ENCODE measurements at places on chromosomes 13 and 19.

- no peak for DNase-seq
Measured at GRCh38 chr19:30314056-30314804, 58.0 kb upstream of the ZNF536 start.

DNA sequence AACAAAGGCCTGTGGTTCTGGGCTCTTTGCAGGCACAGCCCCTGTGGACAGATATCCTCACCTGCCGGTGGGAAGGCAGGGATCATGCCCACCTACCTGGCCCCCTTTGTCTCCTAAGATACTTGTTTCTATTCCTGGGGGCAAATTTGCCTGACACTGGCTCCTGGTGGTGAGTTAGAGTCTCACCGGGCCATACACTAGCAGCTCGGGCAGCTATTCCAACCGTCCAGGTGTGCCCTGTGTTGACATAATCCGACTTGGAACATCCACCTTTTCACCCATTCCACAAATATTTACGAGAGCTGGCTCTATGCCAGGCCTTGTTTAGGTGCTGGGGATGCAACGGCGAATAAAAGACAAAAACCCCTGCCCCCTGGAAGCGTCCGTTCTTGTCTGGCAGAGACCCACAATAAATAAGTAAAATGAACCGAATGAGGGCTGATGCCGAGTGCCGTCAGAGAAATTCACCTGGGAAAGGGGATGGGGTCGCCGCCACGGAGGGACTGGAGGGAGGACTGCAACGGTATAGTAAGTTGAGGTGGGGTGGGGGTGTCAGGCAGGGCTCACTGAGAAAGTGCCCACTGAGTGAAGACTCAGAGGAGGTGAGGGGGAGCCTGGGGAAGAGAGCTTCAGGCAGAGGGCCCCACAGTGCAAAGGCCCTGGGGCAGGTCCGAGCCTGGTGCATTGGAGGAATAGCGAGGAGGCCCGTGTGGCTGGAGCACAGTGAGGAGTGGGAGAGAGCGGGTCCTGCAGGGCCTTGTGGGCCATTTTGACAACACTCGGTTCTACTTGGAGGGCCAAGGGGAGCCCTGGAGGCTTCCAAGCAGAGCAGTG is 43.2 kb upstream of the RANBP3 start:
- no peak for DNase-seq

GRCh38 chr13:26132756-26133155 is 80.9 kb upstream of the SHISA2 start:
- DNase-seq: no peak

- DNase-seq: no peak
Measured at GRCh38 chr19:16045893-16046292, 30.4 kb upstream of the TPM4 start.

DNA sequence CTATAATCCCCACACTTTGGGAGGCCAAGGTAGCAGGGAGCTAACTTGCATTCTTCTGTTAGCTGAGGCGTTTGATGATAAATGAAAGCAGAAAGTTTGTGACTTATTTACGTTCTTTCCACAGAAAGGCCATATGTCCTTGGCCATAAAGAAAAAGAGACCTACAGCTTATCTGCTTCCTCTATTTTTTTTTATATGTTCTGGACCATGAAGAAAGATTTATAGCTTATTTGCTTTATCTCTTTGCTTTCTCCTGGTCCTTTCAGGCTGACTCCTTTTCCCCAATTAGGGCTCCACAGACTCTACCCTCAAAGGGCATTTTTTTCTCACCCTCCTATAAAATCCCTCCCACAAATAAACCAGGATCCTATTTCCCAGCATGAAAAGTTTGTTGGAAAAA is 1.5 kb upstream of the ZNF616 start:
- DNase-seq: no peak

DNA sequence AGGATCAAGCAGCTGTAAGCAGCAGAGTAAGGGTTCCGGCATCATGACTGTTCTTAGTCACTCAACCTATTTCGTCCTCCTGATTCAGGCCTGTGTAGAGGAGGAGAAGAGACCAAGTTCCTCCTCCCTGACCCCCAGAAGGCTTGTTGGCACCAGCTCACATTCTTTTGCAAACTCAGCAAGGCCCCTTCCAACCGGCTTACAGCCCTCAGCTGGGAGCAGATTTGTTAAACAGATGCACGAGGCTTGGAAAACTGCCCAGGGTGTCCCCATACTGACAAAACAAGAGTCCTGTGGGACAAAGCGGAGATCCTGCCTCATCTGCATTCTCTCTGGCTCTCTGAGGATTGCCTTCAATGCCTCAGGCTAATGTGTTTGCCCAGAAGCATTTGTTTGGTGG is 113.2 kb upstream of the SOX21 start:
- peak; percentile 57 for DNase-seq

DNA sequence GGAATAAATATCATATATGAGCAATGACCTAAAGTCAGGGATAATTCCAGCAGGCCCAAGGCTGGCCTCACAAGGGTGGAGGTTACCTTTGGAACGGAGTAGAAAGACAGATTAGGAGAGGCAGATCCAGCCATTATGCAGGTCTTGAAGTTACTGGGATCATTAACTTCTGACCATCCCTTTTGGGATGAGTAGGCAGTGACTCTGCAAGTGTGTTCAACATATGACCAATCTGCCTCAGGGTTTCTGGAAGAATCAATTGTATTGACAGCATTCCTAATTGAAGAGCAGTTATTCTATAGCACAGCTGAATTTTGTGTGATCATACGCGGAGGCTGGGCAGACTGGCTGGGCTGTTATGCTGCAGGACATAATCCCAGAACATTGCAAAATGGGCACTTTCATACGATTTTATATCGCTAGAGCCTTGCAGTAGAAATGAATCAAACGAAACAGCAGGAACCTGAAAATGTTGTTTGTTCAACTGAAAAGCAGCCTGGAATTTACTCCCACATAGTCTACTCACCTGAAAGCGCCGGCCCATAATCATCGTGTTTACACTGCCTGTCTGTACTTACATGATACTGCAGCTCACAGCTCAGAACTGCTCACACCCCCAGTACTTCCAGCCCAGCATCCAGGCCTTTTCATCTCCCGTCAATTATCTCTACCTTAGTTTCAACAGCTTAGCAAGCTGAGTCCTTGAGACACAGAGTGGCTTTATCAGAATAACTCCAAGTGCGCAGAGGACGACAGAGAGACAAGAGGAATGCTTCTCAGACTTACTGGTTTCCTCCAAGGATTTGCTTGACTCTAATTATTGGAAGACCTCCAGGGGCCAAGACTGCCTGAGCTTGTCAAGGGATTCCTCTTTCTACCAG is 556.1 kb downstream of the EFNB2 start:
- DNase-seq: no peak

DNA sequence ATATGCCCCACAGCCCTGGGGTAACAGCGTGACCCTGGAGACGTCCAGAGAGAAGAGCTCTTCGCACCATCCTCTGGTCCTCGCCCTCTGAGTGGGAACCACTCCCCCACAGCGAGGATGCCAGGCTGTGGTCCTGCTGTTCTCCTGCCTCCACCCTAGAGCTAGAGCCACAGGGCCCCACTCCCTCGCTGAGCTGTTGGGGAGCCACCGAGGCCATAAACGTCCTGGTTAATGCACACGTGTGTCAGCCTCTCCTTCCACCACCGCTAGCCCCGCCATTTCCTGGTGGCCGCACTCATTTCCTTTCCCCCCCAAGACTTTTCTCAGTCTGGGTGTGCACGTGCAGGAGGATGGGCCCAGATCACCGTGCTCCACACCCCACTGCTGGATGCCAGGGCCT is 11.5 kb downstream of the CEACAM16 start:
- no peak for DNase-seq

- no peak for DNase-seq
Measured at GRCh38 chr13:35723053-35723461, 246.6 kb upstream of the MAB21L1 start.

GRCh38 chr19:35451338-35452096 is 3.5 kb downstream of the FFAR2 start:
- DNase-seq: no peak

- no peak for DNase-seq
Measured at GRCh38 chr19:54871696-54872095, 2.3 kb upstream of the FCAR start.

DNA sequence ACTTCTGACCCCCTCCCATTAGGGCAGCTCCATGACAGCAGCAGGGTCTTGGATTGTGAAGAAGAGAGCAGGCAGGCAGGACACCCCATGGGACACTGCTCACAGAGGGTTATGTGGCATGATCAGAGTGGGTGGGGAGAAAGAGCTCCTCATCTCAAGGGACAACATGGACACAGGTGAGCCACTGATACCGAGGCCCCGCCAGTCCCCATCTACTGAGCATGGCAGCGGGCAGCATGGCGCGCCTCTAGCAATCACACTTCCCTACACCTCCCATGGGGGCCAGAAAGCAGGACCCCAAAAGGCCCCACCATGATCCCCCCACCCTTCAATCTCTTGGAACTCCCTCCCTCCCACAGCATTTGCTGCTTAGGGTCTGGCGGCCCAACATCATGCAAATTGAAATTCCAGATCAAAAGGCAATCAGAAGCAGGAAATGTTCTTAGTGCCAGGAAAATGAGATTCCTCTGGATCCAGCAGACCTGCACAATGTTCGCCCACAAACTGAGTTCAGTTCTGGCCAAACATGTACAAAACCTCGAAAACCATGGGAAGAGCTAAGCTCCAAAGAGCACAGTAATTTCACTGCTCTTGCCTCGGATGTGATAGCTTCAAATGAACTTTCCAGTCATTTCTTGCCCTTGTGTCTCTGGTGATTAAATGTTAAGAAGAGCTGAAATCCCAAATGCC is 14.8 kb downstream of the DOCK9 start:
- DNase-seq: no peak

DNA sequence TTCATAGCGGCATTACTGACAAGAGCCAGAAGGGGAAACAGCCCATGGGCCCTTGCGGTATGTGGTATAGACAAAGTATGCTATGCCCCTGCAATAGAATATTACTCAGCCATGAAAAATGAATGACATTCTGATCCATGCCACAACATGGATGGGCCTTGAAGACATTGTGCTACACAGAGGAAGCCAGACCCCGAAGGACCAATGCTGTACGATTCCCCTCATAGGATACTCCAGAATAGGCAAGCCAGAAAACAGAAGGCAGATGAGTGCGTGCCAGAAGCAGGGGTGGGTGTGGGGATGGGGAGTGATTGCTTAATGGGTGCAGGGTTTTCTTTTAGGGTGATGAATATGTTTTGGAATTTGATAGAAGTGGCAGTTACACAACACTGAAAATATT is 342.0 kb downstream of the TEX29 start:
- DNase-seq: no peak

- no peak for DNase-seq
Measured at GRCh38 chr19:43395561-43395960, 19.1 kb upstream of the TEX101 start.

DNA sequence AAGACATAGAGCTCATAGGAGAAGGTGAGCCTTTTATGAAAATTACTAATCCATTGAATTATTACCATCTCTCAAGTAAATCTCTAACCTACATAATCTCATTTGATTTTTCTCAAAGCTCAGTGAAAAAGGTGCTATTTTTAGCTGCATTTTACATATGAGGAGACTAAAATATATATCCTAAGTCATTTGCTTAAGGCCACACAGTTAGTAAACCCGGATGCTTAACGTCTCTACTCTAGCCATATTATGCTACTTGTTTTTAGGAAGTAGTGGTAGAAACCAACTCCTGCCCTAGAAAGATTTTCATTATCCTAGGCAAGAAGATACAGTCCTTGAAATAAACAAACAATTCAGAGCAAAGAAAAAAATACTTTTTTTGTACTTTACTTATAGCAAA is 108.9 kb downstream of the RBM26 start:
- no peak for DNase-seq
